Non-pigmented ciliary epithelial cell (primary cell): ENCODE measurements at places on chromosomes 6 and 20.

GRCh38 chr20:43528258-43528875 is 20.9 kb downstream of the L3MBTL1 start:
- DNase-seq = no peak

DNA sequence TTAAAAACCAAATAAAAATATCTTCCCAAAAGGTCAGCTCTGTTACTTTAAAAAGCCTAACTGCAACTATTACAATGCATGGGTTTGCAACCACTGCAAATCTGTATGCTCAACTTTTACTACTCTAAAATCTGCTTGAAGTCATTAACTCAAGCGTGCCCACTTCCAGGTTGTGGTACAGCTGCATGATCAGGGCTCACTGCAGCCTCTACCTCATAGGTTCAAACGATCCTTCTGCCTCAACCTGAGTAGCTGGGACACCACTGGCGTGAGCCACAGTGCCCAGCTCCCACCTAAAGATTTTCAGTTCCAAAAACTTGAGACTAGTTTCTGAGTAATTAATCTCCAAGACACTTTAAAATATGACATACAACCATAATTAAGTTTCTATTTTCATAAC is 8.2 kb downstream of the DIDO1 start:
- DNase-seq = no peak

- DNase-seq = no peak
These were observed 218.8 kb upstream of the RNF24 start for GRCh38 chr20:4234128-4234527.

GRCh38 chr6:88428068-88428467 is 261.9 kb upstream of the CNR1 start:
- no peak for DNase-seq

DNA sequence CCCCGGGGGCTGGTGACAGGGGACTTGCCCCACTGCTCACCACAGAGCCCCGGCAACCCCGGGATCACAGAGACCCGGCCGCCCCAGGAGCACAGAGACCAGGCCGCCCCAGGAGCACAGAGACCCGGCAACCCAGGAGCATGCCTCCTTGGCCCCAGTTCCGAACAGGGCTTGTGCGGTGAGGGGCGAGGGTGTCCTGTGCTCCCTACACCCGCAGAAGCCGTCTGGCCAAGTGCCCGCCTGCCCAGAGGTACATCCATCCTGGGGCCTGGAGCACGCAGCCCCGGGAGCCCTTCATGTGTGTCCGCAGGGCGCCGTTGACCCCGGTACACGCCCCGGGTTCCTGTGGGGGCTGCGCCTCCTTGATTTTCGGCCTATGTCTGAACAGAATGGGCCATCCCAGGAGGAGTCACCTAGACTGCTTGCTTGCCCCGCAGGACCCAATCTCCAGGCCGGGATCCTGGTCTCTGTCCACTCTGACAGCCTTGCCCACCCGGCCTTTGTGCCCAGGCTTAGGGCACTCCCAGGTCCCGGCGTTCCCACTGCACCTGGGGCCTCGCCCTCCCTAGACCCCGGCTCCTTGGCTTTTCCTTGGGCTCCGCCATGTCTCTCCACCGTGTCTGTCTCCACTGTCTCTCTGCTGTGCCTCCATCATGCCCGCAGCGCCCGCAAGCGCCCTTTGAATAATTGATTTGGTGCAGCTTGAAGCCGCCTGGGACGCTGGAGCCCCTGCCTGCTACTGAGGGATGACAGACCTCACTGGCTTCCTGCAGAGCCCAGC is 219.8 kb downstream of the ERMARD start:
- no peak for DNase-seq

DNA sequence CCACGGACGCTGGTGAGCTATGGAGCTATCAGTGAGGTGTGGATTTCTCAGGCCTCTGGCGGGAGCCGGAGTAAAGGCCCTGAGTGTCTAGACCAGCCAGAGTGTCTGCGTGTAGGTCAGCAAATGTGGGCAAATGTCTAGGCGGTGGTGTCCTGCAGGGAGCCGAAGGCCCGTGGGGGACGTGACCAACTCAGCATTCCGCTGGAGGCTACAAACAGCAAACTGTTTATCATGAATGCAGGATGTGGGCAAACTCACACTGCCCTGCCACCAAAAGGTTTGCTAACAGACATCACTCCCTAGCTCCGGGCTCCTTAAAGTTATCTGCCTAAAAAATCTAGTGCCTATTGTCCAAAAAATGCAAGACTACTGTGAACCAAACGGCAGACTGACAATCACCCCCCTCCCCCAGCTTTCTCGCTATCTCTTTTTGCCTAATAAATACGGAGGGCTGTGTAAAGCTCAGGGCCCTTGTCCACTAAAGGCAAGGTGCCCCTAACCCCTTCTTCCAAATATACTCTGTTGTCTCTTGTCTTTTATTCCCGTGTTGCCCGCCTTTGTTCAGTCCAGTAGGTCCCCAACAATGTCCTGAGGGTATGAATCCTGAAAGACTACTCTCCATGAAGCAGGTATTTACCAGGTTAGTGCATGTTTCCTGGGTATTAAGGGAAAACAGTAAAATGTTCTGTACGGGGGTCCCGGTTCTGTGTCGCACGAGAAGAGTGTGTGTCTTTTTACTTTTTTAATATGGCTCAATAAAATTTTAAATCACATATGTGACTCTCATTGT is 29.0 kb upstream of the AFDN start:
- no peak for DNase-seq

- no peak for DNase-seq
These were observed 20.2 kb downstream of the ADGRF4 start for GRCh38 chr6:47718571-47718970.

GRCh38 chr6:14476793-14477531 is 359.4 kb downstream of the CD83 start:
- no peak for DNase-seq

DNA sequence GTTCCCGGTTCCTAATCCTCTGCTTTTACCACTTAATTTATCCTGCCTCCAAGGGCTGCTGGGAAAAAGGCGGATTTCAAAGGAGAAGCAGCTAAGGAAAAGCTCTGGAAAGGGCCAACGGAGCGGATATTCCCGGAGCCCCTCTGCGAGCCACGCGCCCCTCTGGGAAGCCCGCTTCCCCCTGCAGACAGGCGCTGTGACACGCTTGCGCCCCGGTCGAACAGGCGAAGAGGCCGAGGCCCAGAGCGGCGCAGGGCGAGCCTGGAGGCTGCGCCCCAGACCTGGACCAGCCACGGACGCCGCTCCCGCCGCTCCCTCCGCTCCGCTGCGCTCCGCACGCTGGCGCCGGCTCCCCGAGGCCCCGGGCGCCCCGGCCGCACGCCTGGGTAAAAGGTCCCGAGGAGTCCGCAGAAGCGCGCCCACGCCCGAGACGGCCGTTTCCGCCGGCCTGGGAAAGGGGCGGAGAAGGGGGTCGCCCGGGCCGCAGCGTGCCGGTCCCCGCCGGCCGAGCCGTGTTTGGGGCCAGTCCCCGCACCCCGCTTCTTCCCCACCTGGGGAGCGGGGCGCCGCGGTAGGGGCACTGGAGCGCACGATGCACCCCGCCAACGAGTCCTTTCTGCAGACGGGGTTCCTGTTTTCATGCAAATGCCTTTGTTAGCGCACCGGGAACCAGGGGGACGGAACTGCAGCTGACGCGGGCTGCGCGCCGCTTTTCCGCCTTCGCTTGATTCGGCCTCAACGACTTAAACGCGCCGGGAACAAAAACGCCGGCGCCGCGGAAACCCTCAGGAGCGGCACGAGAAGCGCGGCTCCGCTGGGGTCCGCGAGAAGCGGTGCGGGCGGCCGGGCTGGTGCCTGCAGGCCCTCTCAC is 91.9 kb upstream of the SIRPA start:
- no peak for DNase-seq

GRCh38 chr6:53925891-53926290 is 131.1 kb downstream of the LRRC1 start:
- no peak for DNase-seq

DNA sequence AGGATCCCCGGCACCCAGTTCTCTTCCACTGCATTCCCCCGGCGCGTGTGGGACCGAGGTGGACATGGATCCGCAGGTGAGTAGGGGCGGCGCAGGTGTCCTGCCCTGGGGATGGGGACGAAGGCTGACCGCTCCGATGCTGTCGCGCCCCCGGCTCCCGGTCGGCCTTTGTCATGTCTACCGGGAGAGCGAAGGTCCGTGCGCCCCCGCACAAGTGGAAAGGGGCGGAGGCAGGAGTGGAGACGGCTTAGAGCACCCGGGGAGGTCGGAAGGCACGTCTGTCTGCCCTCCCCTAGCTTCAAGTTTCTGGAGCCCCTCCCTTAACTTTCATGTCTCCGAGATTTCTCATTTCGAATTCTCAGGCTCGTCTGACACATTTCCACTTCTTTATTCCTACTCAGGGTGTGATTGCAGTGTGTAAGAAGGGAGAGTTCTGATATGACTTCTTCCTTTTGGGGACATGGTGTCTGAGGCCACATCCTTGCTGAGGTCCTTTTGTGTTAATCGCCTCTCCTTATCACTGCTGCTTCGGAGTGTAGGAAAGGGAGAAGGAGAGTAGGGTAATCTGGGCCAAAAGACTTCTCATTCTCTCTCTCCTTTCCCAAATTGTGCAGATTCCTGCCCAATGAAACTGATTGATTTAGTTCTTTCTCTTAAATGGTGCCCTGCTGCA is 435 bp downstream of the KIFC1 start:
- no peak for DNase-seq

DNA sequence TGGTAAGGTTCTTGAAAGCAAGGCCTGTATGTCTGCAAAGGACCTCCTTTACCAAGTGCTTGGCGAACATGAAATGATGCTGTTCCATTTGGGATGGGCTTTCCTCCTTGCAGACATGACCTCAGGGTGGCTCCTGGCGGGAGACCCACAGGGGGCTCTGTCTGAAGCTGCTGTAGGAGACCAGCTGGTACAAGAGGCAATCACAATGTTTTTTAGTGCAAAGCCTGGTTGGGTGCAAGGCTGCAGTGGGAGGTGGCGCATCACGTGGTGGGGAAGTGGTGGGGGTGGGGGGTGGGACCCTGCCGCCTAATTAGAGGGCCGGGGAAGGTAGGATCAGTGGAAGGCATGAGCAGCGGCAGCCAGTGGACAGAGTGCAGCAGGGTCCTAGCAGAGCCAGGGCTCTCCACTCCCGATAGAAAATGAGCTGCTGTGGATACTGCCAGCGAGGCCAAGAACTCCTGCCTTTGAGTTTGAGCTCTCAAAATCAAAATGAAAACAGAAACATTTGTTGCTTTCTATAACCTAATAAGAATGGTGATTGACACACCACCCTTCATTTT is 9.1 kb upstream of the ARMC2 start:
- DNase-seq = no peak

DNA sequence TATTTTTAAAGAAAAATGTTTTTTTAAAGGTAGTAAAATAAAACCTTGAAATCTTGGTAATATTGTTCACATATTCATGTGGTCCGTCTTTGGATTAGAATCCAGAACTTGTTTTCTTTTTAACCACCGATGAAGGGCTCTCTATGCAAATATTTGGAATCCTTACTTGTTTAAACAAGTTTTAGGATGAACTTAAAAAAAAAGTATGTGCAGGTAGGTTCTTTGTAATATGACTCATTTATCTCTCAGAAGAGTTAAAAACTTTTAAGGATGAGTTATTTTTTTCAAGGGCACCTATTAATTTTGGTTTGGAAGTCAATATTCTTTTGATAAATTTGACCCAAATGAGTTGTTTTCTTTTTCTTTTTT is 8.9 kb downstream of the DSP start:
- no peak for DNase-seq

- no peak for DNase-seq
These were observed 147.5 kb downstream of the ERMARD start for GRCh38 chr6:169898788-169899480.

DNA sequence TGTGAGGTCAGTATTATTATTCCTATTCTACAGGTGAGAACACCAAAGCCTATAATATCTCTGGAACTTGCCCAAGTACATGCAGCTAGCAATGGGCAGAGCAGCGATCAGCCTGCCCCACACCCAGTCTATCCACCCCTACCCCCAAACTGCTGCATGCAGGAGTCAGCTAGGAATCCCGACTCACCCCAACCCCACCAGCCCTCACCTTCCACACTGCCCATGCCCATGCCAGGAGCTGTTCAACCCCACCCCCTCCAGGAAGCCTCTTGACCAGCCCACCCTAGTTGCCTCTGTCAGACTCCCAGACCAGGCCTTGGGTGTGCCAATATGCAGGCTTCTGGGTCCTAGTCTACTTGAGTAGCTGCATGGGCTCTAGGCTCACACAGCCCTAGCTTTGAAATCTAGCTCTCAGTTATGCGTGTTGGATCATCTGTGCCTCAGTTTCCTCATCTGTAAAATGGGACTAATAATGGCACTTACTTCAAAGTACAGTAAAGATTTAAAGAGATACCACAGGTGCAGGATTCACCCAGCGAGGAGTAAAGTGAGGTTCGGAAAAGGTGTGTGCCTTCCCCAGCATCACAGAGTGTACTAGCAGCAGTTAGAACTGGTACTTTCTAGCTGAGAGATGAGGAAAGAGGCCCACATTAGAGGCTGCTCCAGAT is 173.2 kb downstream of the VEGFA start:
- DNase-seq = no peak

DNA sequence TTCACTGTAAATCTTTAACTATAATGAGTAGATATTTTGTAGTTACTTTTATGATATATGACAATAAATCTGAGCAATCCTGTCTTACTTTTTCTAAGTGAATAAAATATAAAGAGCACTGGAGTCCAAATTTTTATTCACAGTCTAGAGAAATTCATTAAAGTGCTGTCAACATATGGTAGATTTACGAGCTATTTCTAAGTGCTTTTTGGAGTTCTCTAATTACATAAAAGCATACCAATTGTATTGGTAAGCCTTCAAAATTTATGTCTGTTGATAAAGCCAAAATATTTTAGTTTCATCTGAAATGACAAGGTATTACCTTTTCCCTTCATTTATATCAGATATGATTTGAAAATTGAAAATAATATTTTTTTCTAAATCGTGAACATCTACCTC is 75.4 kb downstream of the MAN1A1 start:
- no peak for DNase-seq

- DNase-seq = no peak
These were observed 174.8 kb downstream of the DOK5 start for GRCh38 chr20:54650052-54650719.

- no peak for DNase-seq
These were observed 554 bp upstream of the ZSCAN31 start for GRCh38 chr6:28336284-28337120.

GRCh38 chr20:40963505-40963845 is 65.1 kb upstream of the TOP1 start:
- DNase-seq = no peak

- no peak for DNase-seq
These were observed 10.6 kb downstream of the PYGB start for GRCh38 chr20:25258476-25258805.

GRCh38 chr6:18221288-18221615 is 43.1 kb downstream of the DEK start:
- no peak for DNase-seq

DNA sequence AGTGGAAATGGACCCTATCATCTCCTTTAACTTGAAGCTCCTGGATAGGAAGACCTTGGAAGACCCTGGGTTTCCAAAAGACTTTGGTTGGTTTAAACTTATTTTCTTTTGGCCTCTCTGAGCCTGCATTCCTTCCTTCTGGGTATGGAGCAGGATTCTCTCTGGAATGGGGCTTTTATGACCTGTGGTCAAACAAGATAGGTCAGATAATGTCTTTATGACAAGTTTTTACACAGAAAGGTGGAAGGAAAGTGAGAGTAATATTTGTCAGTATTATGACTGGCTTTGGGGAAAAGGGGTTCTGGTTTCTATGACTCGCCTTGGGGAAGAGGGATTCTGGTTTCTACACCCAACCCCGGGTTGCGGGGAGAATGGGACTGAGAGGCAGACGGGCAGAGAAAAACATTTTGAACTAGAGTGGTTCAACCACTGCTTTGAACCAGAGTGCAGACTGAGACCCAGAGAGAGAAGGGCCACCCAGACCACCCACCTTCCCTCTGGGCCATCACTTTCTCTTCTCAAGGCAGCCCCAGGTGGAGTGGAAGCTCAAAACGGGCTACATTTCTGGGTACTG is 37.6 kb upstream of the KCNK5 start:
- DNase-seq = no peak

- no peak for DNase-seq
These were observed 3.7 kb downstream of the GRIK2 start for GRCh38 chr6:101397199-101397598.
